ENCODE measurements at places on chromosomes 3 and 15.

- DNase-seq: no peak
Observed at GRCh38 chr3:124037326-124037725, 45.4 kb upstream of the ROPN1 start.

- peak; percentile 40 for DNase-seq
Observed at GRCh38 chr15:81336568-81336967, 12.6 kb upstream of the STARD5 start.

- DNase-seq: no peak
Observed at GRCh38 chr15:33706173-33706572, 262.1 kb upstream of the CHRM5 start.

GRCh38 chr3:141070727-141071357, 19.7 kb downstream of the SPSB4 start:
- no peak for DNase-seq

DNA sequence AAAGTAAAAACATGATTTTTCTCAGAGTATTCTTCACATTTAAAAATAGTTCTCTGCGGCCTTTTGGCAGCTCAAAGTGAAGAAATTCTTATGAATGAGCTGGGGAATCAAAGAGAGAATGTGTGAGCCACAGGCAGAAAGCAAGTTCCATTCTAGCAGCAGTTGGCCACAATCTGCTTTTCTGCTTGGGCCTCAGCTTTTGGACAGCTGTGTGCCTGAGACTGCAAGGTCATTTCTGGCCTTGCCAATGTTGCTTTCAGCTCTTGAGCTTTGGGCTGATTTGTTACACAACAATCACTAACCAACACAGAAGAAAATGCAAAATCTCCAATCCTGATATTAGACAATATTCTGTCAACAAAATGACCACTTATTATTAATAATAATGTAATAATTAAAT, 14.4 kb upstream of the TM4SF4 start:
- no peak for DNase-seq

DNA sequence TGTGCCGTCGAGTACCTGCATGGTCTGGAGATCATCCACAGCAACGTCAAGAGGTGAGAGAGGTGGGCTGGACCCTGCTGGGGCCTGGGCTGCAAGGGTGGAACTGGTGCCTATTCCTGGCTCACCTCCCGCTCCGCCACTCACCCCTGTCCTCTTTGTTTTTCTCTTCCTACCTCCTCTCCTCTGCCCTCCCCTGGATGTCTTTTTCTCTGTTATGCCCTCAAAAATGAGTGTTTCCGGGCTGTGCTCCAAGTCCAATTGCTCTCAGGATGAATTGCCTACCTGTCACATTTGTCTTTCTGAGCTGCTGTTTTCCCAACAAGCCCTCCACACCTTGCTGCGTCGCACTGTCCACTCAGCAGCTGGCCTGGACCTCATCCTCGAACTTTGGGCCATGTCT, 28.5 kb upstream of the TATDN2 start:
- no peak for DNase-seq

- no peak for DNase-seq
Observed at GRCh38 chr15:35750051-35750450, 204.1 kb upstream of the DPH6 start.

GRCh38 chr3:135756106-135756668, 209.3 kb upstream of the PPP2R3A start:
- DNase-seq: no peak

- peak; percentile 30 for DNase-seq
Observed at GRCh38 chr3:133930341-133930933, 34.8 kb upstream of the RAB6B start.

GRCh38 chr15:41921639-41922038, 27.8 kb upstream of the SPTBN5 start:
- no peak for DNase-seq

DNA sequence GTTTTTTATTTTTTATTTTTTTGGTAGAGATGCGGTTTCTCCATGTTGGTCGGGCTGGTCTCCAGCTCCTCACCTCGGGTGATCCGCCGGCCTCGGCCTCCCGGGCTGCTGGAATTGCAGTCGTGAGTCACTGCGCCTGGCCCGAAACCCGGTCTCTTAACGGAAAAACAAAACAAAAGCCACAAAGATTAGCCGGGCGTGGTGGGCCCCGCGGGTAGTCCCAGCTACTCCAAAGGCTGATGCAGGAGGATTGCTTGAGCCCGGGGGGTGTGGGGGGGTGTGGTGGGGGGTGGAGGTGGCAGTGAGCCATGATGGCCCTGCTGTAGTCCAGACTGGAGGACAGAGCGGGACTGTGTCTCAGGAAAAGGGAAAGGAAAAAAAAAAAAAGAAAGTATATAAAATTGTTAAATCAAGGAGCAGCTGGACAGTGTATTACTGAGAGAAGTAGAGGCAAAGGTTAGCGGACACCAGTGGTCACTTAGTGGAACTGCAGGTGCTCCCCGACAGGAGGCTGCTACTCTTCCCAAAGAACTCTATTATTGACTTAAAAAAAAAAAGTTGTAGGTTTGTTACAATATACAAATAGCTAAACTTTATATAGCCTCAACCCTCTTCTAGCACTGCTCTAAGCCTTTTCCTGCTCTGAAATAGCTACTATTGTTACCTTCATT, 30.3 kb upstream of the TUBGCP5 start:
- DNase-seq: no peak

- no peak for DNase-seq
Observed at GRCh38 chr3:38579551-38580449, 69.7 kb downstream of the SCN5A start.

DNA sequence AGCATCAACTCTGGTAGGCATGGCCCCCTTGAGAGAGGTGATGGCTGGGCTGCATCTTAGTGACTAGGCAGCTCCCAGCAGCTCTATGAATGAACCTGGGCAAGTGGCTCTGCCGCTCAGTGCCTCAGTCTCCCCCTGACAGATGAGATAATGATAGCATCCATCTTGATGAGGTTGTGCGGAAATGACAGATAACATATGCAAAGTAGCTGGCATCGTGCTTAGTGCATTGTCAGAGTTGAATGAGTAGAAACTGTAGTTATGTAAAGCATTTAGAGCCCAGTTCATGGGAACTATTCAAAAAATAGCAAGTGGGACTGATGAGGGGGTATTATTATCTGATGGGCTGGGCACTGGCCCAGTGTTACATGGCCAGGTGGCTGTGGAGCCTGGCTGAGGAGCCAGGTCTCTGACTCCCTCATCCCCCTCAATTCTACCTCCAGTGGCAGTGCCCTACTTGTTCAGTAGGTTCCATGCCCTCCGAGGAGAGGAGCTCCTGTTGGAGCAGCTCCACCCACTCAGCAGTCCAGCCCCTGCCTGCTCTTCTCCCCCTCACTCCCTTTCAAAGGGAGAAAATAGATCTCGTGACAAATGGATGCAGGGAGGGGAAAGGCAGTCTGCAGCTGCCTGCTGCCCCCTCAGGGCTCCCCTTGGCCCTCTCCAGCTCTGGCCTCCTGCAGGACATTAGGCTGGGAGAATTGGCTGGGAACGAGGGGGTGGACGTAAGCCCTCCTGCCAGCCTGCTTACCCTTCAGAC, 6.6 kb downstream of the PRKCD start:
- no peak for DNase-seq

DNA sequence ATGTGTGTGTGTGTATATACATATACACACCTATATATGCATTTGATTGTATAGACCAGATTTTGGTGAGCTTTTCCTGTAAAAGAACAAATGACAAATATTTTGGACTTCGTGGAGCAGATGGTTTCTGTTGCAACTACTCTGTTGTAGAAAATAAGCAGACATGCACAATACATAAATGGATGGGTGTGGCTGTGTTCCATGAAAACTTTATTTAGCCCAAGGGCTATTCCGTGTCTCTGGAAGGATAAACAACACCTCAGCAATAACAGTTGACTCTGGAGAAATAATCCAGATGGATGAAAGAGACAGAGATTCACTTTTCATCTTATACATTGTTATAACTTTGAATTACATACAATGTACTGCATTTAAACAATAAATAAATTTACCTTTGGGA, 441.4 kb downstream of the CNTN3 start:
- DNase-seq: no peak

- DNase-seq: no peak
Observed at GRCh38 chr15:84983294-84983693, 1.6 kb downstream of the PDE8A start.

DNA sequence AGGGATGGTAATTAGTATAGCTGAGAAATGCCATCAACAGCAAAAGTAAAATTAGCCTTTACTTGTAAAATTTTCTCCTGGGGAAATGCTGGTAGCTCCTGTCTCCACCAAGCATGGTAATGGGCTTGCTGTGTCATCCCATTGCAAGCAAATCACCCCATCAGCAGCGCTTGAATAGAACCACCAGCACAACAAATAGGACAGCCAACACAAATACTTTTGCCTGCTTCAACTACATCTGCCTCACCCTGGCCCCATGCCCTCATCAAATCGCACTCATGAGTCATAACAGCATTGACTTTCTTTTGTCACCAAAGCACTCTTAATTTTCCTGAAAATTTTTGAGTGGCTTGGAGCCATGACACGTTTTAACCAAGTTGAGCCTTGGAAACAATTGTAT, 52.6 kb downstream of the ERC2 start:
- no peak for DNase-seq

- no peak for DNase-seq
Observed at GRCh38 chr15:74768099-74768770, 13.6 kb upstream of the CSK start.

- no peak for DNase-seq
Observed at GRCh38 chr3:100205171-100205570, 55.6 kb upstream of the TBC1D23 start.

DNA sequence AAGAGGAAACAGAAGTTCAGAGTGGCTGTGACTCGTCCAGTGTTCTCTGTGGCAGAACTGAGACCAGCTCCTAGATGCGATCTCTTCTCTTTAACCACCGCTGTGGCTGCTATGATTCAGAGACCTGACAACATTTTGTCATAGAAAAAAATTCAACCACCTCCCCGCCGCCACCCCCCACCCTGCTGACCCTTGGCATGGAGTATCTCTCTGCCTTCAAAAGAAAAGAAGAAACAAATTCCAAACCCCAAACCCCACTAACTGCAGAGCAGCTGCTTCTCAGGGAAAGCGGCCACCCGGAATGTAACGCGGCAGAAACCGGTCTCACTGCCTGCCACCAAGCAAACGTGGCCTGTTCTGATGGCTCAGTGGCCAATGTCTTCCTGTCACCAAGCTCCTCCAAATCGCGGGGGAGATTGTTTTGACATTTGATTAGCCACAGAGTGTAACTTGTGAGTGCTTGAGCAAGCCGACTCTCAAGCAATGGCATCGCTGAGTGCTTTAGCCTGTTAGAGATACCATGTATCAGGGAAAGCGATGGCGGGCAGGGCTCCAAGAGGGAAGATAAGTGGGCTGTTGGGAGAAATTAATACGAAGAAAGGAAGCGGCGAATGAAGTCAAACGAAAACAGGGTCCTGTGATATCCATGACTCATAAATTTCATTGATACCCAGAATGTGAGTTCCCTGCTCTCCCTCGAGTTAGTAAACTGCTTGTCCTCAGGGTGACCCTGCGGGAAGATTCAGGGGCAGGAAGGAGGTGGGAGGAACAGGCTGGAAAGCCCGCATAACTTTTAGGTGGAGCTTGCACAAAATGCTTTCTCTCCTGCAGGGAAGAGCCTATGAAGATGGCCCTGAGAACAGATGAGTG, 44.8 kb upstream of the TLE3 start:
- DNase-seq: peak; percentile 58

- peak; percentile 6 for DNase-seq
Observed at GRCh38 chr3:187805774-187806173, 60.5 kb upstream of the BCL6 start.

DNA sequence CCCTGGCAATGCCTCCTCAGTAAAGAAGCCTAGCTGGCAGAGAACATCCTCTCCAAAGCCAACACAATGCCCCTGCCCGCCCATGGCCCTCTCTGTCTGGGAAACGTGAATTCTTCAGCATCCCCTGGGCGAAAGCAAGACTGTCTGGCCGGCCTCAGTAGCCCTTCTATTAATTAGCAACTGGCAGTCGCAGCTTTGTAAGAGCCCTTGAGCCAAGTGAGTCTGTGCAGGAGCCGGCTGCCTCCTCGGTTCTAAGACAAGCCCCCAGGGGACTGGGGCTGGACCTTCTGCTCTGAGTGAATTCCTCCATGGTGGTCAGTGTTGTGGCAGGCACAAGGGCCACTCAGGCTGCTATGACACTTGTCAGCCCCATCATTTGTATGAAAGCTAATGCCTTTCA, 7.4 kb downstream of the HCN4 start:
- DNase-seq: no peak

- peak; percentile 15 for DNase-seq
Observed at GRCh38 chr3:114706591-114707232, 412.9 kb downstream of the TIGIT start.

- DNase-seq: no peak
Observed at GRCh38 chr15:69167218-69167846, 6.9 kb downstream of the GLCE start.

DNA sequence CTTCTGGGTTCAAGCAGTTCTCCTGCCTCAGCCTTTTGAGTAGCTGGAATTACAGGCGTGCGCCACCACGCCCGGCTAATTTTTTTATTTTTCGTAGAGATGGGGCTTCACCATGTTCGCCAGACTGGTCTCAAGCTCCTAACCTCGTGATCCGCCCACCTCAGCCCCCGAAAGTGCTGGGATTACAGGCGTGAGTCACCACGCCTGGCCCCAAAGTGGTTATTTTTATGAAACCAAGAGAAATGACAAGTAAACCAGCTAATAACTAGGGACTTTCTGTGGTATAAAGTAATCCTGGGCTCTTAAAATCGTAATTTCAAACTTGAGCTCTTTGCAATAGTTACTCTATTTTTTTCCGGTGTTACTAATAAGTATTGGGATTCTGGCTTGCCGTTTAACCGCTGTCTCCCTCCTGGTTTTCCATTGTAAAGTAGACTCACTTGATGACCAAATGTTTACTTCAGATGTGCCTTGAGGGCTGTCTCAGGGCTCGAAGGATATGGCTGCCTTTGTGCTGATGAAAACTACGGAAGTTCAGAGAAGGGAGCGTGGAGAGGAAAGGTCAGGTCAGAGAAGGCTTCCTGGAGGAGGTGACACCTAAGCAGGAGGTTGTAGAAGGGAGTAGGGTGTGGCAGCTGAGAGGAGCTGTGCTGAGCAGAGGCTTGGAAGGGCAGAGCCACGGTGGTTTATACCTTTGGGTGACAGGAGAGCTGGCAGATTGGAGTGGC, 4.2 kb downstream of the ZSCAN2 start:
- peak; percentile 74 for DNase-seq

- no peak for DNase-seq
Observed at GRCh38 chr3:156149876-156150275, 29.5 kb downstream of the KCNAB1 start.

- no peak for DNase-seq
Observed at GRCh38 chr3:11385326-11385725, 113.1 kb downstream of the ATG7 start.

- DNase-seq: no peak
Observed at GRCh38 chr3:134516905-134517304, 31.0 kb downstream of the CEP63 start.

DNA sequence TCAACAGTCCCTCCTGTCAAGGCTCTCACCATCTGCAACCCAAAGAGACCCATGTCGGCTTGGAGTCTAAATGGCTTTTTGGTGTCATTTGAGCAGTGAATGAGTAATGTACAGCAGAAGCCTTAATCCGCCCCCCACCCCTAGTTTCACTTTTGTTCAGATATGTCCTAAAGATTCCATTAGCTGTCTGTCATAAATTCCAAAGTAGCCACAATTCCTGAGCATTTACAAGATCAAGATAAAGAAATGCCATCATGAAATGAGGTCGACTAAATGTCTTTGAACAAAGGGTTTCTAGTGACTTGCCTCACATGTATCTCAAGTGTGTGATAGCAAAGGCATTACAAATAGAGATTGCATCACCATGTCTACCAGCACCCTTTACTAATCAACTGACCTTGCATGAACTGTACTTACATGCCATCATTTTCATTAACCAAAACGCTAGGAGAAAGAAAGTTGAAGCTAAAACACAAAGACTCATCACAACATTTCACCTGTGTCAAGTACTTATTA, 123.8 kb upstream of the PHLDB2 start:
- no peak for DNase-seq

GRCh38 chr15:45201557-45201859, 13.7 kb upstream of the SHF start:
- no peak for DNase-seq
